GM23338 (cell line): ENCODE measurements at places on chromosomes 2 and 18.

DNA sequence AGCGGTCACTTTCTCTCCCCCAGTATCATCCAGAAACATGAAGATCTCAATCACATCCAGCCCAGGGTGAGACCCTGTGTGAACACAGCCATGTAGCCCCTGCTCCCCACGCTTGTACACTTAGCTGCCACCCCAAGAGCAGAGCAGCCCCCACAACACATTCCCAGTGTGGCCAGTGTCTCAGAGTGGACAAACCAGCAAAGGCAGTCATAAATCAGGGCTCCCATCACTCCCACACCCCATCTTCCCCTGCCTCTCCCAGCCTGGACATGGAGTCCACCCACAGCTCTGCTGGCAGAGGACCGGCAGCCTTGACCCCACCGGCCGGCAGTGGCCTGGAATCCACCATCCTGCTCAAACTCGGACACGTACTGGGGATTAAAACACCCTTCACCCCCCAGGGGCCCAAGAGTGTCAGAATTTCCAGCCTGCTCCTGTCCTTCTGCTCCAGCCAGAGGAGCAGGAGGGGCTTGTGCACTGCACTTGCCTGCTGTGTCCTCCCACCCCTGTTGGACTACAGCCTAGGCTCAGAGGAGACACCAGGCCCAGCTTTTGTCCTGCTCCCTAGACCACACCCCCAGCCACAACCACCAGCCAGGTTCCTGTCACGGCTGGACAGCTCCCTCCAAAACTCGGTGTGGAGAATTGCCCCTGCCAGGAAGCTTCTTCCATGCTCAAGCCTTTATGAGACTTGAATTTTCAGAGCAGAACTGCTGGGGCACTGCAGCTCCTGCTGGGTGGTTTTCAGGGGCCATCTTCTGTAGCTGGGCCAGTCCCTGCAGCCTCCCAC lies 206.1 kb downstream of the SMAD2 start:
- DNase-seq: peak; percentile 21

GRCh38 chr2:9799011-9799596 lies 44.2 kb upstream of the TAF1B start:
- no peak for DNase-seq

DNA sequence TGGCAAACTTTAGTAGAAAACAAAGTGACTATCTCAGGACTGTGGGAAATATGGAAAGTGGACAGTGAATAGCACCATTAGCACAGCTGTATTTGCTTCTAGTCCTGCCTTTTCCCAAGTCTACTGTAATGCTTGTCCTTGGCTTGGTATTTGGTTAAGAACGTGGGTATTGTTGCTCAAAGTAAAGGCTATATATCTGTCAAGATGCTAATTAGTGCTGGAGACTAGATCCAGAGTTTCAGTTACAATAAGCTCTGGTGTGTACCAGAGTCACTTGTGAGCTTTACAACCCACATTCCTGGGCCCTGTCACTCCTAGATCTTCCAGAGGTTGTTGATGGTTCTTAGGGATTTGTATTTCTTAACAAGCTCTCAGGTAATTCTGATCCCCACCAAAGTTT lies 313.6 kb downstream of the SLC8A1 start:
- DNase-seq: no peak

GRCh38 chr2:209456489-209456888 lies 32.6 kb downstream of the MAP2 start:
- no peak for DNase-seq

DNA sequence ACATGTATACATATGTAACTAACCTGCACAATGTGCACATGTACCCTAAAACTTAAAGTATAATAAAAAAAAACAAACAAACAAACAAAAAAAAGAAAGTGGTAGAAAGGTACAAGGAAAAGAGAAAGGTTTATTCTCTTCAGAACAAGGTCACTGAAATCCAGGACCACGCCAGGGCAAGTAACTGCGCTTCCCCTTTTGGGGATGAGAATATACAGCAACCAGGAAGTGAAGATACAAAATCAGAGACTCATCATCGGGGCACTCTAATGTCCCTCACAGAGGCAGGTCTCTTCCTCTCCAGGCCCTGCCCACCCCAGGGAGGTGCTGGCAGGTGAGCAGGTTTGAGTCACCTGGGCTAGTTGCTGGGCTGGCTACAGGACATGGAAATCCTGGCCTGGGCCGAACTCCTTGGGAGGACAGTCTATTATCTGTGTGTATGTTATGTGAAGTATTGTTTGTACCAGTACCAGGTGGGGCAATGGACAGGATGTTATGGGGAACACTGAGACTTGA lies 100.4 kb upstream of the GPR45 start:
- no peak for DNase-seq

GRCh38 chr2:221767106-221768012 lies 195.3 kb upstream of the EPHA4 start:
- DNase-seq: no peak

- no peak for DNase-seq
Observed at GRCh38 chr2:151931030-151931611, 102.9 kb upstream of the ARL5A start.

DNA sequence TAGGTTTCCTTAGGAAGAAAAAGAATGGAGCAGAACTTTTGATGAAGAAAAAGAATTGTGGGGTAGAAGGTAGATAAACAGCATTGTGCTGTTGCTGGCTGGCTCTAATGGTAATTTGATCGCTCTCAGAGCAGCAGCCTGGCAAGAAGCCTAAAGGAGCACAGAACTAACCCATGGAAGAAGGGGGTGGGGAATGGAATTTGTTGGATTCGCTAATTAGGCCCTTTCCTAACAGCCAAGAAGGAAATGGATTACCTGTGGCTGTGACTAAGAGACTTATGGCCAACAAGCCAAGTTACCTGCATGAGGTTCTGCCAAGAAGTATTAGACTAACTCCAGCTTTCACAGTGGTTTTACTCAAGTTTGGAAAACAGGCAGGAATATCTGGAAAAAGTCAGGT lies 210.6 kb downstream of the IKZF2 start:
- DNase-seq: peak; percentile 88

DNA sequence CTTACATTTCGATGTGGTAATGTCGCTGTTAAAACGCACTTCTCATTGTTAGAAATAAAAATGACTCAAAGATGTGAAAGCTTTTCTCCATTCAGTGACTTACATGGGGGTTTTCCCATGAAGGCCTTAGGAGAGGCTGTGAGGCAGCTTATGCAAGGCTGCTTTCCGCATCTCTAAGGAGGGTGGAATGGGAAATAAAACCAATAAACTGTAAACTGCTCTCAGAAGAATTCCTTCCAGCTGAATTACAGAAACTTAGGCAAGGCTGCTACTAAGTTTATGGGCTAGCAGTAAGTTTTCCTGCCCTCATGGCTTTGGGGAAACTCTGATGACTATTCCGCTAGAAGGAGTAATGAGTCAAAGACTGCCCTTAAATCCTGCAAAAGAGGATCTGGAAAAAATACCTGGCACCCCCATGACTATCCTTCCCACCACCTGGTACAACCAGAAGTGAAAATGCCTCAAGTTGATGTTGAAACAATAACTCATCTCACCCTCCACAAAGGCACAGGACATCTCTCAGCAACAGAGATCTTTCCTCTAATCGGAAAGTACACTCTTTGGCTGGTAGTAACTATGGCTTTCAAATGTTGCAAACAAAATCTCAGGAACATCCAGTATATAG lies 97.7 kb upstream of the SMAD7 start:
- DNase-seq: no peak

GRCh38 chr18:59469463-59470180 lies 110.6 kb upstream of the LMAN1 start:
- DNase-seq: no peak

GRCh38 chr2:166239548-166239947 lies 111.7 kb upstream of the SCN1A start:
- no peak for DNase-seq

DNA sequence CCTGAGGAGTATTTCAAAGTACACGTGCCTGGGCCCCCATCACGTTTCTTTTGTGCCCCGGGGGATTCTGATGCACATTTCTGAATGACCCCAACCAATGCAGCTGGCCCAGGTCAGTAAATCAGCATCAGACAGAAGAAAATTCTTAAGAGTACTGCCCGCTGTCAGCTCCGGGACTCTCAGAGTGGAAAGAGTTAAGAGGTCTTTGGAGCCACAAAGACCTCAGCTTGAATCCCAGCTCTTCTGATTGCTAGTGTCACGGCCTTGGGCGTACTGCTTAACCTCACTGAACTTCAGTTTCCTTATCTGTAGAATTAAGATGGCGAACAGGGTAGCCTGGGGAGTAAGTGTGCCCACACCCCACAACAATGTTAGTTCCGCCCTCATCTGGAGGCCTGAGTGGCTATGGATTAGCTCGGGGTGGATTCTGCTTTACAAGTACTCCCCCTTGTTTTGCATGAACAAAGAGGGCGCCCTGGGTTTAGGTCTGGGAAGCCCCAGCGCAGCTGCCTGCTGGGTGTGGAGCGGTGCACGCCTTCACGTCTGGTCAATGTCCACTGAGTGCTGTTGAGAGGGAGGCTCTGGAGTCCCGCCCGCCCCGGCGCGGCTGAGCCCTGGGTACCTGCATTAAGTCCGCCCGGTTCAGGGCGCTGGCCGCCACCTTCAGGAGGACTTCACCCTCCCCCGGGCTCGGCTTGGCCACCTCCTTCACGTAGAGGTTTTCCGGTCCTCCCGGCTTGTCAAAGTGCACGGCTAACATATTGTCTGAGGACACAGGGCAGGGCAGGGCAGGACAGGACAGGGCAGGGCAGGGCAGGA lies 858 bp downstream of the TP53I3 start:
- DNase-seq: peak; percentile 93

DNA sequence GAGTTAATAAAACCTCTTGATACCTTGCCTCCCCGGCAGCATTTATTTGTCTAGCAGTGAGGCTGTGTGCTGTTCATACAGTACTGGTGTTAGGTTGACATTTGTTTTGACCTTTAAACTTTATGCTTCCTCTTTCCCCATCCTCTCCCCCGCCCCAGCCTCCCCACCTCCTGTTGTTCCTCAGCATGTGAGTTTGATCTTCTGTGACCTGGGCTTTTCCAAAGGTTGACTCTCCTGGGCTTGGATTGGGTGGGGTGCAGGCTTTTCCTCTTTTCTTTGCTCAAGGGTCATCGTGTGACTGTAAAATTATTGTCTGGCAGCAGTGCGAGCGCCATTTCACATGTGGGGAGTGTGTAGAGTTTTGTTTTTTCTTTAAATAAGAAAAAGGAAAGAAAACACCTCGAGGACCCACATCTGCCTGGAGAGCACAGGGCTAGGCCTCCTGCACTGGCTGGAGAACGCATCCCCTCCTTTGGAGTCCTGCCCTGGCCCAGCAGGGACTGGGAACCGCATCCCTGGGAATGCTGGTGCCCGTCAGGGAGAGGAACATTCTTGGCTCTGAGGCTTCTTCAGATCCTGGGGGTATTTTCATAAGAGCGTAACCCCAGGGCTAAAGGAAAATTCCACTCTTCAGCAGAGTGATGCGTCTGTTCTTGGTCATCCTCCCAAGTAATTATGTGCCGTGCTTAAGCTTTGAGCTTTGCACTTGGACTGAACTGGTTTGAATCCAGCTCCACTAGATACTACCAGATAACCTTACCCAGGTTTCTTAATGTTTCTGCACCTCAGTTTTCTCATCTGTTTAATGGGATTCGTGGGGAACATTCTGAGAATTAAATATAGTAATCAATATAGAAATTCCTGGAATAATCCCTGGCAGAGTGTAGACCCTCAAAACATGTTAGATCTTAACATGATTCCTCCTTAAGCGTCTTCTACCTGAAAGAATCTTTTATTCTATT lies 91.5 kb downstream of the SETBP1 start:
- no peak for DNase-seq
